Ecto neural progenitor cell (in vitro differentiated cells): ENCODE measurements at places on chromosomes 13 and 19.

- no peak for DNase-seq
These were observed 88.0 kb downstream of the TBC1D4 start for GRCh38 chr13:75393839-75394520.

GRCh38 chr19:18558604-18559003, 934 bp downstream of the KXD1 start:
- DNase-seq: no peak

DNA sequence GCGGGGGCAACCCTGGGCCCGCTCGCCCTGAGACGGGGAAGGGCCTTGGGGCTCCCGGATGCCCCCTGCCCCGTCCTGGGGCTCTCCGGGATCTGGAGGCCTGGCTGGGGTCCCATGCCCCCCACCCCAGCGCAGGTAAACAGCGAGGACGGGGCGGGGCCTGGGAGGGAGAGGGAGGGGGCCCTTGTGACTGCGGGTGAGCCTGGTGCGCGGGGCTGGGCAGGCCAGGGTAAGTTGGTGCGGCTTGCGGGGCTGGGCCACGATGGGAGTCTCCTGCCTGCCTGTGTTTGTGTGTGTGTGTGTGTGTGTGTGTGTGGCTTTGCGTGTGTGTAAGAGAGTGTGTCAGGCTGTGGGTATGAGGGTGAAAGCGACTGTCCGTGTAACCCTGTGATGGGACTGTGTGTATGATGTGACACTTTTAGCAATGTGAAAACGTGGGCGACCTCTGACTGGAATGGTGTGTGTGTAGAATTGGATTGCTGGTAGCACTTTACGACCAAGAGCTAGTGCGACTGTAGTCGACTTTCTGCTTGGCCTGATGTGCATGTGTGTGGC, 426 bp downstream of the KLC3 start:
- DNase-seq: peak; percentile 54

- peak; percentile 93 for DNase-seq
These were observed 52.7 kb downstream of the TRPM4 start for GRCh38 chr19:49210108-49210900.

DNA sequence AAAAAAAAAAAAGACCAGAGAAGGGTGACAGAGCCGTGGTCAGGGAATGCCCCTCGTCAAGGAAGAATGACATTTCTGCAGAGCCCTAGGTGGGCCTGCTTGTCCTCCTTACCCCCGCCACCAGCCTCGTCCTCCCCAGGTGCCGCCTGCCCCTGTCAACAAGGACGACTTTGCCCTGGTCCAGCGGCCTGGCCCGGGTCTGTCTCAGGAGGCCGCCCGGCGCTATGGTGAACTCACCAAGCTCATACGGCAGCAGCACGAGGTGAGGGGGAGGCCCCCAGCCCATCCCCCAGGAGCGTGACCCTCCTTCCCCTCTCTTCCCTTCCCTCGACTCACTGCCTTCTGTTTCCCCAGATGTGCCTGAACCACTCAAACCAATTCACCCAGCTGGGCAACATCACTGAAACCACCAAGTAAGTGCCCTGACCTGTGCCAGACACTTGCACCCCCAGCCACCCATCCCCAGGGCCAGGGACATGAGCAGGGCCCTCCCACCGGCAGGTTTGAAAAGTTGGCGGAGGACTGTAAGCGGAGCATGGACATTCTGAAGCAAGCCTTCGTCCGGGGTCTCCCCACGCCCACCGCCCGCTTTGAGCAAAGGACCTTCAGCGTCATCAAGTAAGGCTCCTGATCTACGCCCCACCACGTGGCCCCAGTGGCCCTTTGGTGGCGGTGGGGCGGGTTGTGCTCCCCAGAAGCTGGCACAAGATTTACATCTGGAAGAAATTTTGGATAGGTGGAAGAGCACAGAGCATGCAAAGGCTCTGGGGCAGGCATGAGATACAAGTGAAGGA, 14.8 kb downstream of the PODNL1 start:
- DNase-seq: no peak

GRCh38 chr13:44750630-44751029, 174.5 kb upstream of the TSC22D1 start:
- DNase-seq: no peak
